Activated CD4-positive, alpha-beta T cell treated with anti-CD3 and anti-CD28 coated beads for 1 hour (primary cell): ENCODE measurements at places on chromosomes 1 and 21.

DNA sequence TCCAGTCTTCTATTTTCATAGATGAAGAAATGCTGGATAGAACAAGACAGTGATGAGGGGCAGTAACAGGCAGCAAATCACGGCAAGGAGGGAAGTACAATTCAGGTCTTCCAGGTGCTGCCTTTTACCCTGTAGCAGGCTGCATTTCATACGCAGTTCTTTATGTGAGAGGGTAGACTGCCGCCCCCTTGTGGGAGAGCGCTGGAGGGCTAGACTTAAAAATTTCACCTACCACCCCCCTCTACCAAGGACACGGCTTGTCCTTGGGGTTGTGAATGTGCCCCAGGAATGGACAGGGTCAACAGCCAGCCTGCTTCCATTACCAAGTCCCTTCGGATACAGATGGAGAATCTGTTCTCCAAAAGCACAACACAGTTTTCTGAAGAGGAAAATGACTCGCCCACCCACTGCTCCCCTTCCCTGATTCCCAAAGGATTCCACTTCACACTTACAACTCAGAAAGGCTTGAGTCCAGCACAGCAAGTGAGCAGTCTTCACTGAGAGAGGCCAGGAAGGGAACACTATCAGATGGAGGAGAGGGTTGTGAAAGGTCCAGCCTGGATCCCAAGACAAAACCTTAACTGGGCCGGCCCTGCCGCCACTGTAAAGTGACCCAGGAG, 7.4 kb downstream of the WDR77 start:
- DNase-seq, result peak; percentile 51

DNA sequence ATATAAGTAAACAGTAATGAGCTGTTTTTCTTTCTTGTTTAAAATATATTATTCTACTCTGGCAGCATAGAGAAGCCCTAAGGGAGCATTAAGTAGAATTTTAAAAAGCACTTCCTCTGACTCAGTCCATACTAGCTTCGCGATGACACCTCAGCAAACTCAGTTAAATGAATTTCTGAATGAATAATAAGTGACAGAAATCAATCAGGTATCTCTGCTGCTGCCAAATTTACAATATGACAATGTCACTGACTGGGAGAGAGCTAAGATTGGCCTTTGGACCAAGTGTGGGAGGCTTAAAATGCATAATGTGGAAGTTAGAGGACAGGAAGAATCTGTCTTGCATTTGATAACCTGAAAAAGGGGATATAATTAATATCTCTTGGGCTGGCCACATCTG, 296.1 kb downstream of the HHIPL2 start:
- DNase-seq, result no peak

DNA sequence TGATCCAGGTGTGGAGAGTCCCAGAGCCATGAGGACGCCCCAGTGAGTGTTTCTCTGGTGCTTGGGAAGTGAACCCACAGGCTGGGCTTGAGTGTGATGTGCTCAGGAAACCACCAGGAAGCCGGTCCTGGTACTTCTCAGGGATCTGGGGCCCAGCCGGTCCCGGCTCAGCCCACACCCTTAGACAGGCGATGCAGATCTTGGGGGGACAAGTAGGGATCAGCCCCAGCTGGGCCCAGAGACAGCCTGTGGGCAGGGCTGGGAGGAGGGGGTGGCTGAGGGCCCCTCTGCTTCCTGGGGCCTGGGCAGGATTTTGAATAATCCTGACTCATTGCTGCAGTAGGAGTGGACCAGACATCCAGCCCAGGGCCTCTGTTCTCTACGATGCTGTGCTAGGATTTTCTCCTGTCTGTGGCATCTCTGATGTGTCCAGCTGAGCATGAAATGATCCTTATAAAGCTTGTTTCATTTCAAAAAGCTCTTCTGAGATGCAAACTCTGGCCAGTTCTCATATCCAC, 698.0 kb downstream of the PTPRU start:
- DNase-seq, result no peak

DNA sequence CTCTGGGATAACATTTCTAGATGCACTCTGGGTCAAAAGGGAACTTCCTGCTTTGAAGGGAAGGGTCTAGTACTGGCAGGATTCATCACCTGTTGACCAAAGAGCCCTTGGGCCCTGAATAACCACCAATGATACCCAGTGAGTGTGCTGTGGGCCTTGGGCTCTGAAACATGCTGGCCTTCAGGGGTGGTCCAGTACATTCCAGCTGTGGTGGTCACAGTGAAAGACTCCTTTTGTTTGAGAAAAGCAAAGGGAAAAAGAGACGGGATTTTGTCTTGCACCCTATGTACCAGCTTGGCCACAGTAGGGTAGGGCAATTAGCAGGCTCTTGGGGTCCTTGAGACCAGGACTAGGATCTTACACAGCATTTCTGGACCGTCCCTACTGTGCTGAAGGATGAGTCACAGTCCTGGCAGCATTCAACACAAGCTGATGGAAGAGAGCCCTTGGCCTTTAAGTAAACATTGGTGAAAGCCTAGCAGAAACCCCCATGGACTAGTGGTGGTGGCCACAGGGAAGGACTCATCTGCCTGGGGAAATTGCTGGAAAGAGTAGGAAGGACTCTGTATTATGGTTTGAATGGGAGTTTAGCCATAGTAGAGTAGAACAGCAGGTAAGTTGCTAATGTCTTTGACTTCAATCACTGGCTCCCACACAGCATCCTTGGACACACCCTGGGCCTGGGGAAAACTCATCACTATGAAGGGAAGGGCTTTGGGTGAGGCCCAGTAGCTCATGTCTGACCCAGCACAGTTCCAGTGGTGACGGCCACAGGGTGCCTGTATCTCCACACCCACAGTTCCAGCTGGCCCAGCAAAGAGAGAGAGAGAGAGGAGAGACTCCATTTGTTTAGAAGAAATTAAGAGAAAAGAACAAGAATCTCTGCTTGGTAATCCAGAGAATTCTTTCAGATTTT, 87.5 kb downstream of the COL24A1 start:
- DNase-seq, result no peak

GRCh38 chr1:41734201-41734970, 184.3 kb downstream of the HIVEP3 start:
- no peak for DNase-seq

- DNase-seq, result no peak
Measured at GRCh38 chr21:46286648-46287002, 483 bp downstream of the YBEY start.

- no peak for DNase-seq
Measured at GRCh38 chr1:87523466-87523865, 194.8 kb downstream of the LMO4 start.

DNA sequence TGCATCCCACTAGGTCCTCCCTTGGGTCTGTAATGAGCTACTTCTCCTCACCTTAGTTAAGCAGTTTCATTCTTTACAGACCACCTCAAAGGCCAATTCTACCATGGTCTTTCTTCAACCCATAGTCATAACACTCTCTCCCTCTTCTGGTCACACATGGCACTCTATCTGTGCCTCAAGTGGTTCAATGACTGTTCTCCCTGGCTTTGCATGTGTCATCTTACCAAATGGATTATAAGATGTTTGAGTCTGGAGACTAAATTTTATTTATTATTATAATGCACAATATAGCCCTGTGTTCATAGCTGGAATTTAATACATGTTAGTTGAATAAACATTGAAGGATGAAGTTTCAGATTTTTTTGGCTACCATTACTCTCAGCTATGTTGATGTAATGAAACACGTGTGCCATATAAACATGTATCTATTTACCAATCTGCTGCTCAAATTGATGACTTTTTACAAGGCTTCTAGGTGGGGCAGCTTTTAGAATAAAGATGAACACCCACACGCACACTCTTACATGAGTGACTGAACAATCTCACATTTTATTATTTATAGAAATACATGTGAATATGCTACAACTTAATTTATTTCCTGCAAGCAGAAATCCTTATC, 102.1 kb downstream of the RUNX1 start:
- no peak for DNase-seq

GRCh38 chr1:107555578-107555977, 409.4 kb downstream of the VAV3 start:
- DNase-seq, result no peak

- no peak for DNase-seq
Measured at GRCh38 chr1:94265906-94266305, 28.5 kb upstream of the ARHGAP29 start.

- DNase-seq, result no peak
Measured at GRCh38 chr1:165575468-165576099, 31.8 kb downstream of the LRRC52 start.

- no peak for DNase-seq
Measured at GRCh38 chr1:33276573-33277298, 20.4 kb downstream of the ZNF362 start.

DNA sequence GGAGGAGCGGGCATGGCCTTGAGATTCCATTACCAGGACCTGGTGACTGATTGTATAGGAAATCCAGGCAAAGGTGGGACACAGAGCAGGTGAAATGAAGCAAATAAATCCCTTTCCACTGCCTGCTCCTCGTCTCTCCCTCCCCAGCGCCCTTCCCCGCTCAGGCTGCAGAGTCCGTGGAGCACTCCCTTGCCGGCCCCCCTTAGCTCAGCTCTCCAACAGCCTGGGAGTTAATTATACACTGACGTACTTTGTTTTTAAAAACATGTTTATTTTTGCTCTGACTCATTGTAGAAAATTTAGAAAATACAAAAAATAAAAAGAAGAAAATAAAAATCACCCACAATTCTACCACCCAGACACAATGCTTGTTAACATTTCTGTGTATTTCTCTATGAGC, 61.7 kb downstream of the LGR6 start:
- no peak for DNase-seq

DNA sequence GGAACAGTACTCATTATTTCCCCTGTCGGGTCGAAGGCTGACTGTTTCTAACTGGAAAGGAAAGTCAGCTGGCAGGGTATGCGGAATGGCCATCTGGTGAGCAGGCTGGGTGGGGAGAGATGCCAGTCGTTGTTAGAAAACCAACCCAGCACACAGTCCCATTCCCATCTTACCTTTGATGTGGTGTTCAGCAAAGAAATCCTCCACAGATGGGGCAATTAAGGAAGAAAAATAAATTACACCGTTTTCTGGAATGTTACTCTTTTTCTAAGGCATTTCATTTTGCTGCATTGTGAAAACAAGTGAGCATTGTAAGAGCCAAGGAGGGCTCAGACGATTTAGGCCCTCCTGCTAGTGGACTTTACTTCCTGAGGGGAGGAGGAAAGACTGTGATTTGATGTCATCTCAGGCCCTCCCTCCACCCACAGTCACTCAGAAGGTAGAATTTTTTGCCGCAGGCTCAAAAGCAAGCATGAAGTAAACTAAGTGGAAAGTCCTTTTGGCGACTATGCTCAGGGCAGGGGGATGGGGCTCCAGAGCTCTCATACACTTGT, at the start of gene SLC16A4:
TSS of gene SLC16A4 (minus strand) at position 335 of the 554 bp plus-strand sequence. CDS start 1,703 bp downstream, outside the sequence.
- DNase-seq, result no peak

DNA sequence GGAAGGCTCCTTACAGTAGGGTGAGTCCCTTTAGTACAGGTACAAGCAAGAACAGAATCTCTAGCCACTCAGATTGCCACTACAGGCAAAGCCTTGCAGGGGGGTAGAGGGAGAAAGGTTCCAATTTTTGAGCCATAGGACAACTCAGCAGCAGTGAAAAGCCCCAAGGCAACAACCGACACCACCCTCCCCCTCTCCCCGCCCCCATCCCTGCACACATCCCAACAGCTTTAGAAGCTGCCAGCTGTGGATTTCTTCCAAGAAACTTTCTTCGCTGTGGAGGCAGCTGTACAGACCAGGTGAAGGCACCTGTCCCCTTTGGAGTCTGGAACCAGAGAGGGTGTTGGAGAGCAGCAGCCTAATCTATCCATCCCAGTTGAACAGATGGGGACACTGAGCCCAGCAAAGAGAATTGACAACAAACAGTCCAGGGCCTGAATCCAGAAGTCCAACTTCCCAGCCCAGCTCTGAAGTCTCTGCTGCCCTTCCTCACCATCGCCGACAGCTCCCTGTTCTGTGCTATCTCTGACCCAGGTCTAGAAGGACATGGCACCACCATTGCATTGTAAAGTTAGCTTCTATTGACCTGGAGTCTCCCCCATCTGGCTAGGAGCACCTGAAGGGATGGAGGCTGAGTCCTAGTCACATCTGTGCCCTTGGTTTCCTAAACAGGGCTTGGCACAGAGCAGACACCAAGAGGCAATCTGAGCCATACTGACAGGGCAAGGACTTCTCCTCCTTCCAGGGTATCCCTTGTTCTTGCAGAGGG, 2.2 kb downstream of the TENT5B start:
- DNase-seq, result no peak

- DNase-seq, result no peak
Measured at GRCh38 chr1:200911361-200911760, 16.7 kb downstream of the INAVA start.

- no peak for DNase-seq
Measured at GRCh38 chr1:44783697-44784093, 4.3 kb downstream of the BEST4 start.

GRCh38 chr1:179066471-179066870, 15.4 kb upstream of the TOR3A start:
- no peak for DNase-seq

GRCh38 chr21:37827913-37828312, 88.3 kb downstream of the KCNJ6 start:
- no peak for DNase-seq

DNA sequence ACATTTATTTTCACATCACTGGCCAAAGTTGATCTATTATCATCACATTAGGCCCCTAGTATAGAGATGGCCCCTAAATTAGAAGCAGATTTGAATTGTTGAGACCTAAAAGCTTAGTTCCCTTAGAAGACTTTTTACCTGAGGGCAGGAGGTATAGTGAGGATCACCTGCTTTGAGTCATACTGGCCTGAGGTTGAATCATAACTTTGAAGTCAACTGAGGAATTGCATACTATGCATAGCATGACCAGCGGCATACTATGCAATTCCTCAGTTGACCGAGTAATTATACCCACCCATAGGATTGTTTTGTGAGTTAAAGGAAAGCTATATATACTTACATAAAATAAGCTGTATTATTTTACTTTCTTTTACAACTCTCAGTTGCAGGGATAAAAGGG, 50.3 kb upstream of the DPH5 start:
- no peak for DNase-seq
